Stimulated activated naive CD8-positive, alpha-beta T cell treated with anti-CD3 and anti-CD28 coated beads, Interleukin-15, amount 100 ng/mL, for 72 hours (primary cell): ENCODE measurements at places on chromosomes 3 and 15.

- DNase-seq = no peak
Observed at GRCh38 chr3:143661677-143662076, 186.6 kb downstream of the SLC9A9 start.

- DNase-seq = peak; percentile 42
Observed at GRCh38 chr3:43894176-43895049, 203.7 kb downstream of the ABHD5 start.

DNA sequence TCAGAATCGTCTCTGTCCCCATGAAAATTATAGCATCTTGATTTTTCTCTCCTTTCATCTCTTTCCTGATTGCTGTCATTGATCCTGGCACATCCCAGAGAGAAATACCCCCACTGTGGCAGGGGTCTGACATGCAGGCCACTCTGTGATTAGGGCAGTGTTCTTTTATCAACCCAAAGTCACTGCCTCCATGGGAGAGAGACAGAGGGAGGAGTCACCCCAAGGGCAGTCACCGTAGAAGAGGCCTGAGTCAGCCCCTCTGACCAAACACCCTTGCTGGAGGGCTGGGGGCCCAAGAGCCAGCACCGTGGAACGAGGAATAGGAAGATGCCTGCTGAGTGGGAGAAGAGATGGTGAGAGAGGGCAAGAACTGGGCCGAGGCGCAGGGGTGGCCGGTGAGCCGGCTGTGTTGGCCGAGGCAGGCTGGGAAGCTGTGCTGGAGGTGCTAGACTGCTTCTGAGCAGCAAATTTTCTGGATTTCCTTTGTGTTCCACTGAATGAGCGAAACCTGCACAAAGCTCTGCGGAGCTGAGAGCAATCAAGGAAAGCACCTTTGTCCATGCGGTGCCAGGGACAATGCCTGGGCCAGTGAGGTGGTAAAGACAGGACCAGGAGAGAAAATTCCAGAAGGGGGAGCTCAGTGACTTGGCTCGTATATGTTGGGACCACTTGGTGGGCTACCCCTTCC is 103.8 kb downstream of the ADCY5 start:
- no peak for DNase-seq

- DNase-seq = peak; percentile 23
Observed at GRCh38 chr3:111311709-111312235, 230.2 kb upstream of the CD96 start.

- DNase-seq = no peak
Observed at GRCh38 chr3:116630494-116630893, 79.1 kb upstream of the TUSC7 start.

- DNase-seq = no peak
Observed at GRCh38 chr15:53671545-53671944, 87.9 kb downstream of the WDR72 start.

- DNase-seq = no peak
Observed at GRCh38 chr3:45783667-45784066, 12.7 kb downstream of the SLC6A20 start.

DNA sequence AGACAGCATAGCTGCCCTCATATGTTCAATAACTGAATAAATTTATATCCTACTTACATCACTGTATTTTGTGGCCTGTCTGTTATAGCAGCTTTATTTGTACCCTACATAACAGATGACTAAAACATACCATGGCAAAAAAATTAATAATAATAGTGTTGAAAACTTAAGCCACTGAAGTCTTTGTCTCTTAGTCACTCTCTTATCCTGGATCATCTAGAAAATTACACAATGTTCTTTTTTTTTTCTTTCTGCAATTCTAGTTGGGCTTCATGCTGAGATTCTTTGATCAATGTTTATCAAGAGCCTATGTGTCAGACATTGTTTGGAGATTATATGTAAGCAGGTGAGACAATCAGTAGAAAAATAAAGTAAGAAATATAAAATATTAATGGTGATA is 519.3 kb upstream of the ARPP21 start:
- DNase-seq = no peak

DNA sequence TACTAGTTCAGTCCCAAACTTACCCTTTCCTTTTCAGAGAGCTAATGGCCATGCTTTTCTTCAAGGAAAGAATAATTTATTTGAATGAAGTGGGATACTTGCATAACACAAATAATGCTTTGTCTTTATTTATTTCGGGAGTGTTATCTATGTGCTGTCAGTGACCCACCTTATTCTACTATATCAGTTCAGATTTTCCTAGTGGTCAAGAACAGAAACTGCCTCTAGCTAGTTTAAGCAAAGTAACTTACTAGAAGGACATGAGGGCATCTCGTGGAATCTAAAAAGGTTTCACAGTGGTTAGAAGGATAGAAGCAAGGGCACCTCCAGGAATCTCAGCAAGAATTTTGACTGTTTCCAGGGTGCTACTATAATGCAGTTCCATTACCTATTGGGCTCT is 3.8 kb upstream of the TIMMDC1 start:
- DNase-seq = no peak

DNA sequence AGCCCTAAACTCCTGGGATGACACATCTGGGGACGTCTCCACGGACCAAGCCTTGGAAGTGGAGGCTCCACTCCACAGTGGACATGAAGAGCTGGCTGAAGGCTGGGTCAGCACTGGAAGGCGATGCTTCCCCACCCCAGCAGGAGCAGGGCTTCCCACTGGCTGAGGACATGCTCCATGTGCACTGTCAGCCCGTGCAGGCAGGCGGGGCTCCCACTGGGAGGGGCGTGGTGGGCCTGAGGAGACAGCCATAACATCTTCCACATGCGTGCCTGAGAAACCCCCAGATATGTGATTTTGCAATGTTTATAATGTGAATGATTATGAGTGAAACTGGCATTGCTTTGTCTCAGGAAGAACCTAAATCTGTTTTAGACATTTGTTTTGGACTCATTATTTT is 231.3 kb downstream of the KLF13 start:
- no peak for DNase-seq

DNA sequence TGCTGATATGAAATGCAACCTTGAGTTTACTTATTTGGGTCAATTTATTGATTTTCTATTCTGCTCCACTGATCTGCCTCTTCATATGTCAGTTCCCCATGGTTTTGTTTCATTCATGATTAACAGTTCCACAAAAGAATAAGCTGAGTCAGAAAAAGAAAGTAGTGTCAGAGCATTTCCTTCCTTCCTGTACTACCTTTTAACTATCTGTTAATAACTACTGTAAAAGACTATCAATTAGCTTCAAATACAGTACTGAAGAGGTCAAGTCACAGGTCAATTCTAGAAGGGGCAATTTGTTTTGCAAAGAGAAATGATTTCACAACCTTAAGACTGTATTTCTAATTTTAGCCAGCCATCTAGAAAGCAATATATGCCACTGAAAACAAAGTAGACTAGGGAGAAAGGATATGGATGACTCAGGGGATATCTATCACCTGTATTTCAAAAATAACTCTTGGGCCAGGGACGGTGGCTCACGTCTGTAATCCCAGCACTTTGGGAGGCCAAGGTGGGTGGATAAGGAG is 129.5 kb downstream of the TFDP2 start:
- DNase-seq = no peak

DNA sequence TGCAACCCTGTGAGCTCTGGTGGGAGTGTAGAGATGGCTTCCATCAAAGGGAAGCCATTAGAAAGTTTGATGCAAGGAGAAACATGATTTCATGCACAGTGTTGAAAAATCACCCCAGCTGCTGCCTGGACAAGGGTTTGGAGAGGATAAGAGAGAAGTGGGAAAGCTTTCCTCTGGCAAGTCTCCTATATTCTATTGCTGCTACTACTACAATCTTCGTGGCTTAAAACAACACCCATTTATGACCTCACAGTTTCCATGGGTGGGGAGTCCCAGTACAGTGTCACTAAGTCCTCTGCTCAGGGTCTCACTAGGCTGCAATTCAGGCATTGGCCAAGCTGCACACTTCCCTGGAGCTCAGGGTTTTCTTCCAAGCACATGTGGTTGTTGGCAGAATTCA is 229.3 kb downstream of the TAFA4 start:
- DNase-seq = no peak

GRCh38 chr15:99564221-99565048 is 1.3 kb upstream of the MEF2A start:
- no peak for DNase-seq

- no peak for DNase-seq
Observed at GRCh38 chr3:187183210-187183862, 13.9 kb upstream of the RTP1 start.

- no peak for DNase-seq
Observed at GRCh38 chr15:44542596-44542995, 5.6 kb downstream of the EIF3J start.

DNA sequence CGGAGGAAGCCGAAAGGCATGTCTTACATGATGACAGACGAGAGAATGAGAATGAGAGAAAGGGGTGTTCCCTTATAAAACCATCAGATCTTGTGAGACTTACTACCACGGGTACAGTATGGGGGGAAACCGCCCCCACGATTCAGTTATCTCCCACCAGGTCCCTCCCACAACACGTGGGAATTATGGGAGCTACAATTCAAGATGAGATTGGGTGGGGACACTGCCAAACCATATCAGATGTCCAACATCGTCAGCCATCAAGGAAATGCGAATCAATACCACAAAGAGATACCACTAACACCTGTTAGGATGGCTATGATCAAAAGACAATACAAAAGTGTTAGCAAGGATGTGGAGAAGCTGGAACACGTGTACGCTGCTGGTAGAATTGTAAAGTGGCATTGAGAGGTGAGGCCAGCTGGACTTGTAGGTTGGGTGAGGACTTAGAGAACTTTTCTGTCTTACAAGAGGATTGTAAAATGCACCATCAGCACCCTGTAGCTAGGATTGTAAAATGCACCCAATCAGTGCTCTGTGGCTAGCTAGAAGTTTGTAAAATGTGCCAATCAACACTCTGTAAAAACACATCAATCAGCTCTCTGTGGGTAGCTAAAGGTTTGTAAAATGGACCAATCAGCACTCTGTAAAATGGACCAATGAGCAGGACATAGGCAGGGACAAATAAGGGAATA is 37.5 kb downstream of the VGLL4 start:
- DNase-seq = no peak

DNA sequence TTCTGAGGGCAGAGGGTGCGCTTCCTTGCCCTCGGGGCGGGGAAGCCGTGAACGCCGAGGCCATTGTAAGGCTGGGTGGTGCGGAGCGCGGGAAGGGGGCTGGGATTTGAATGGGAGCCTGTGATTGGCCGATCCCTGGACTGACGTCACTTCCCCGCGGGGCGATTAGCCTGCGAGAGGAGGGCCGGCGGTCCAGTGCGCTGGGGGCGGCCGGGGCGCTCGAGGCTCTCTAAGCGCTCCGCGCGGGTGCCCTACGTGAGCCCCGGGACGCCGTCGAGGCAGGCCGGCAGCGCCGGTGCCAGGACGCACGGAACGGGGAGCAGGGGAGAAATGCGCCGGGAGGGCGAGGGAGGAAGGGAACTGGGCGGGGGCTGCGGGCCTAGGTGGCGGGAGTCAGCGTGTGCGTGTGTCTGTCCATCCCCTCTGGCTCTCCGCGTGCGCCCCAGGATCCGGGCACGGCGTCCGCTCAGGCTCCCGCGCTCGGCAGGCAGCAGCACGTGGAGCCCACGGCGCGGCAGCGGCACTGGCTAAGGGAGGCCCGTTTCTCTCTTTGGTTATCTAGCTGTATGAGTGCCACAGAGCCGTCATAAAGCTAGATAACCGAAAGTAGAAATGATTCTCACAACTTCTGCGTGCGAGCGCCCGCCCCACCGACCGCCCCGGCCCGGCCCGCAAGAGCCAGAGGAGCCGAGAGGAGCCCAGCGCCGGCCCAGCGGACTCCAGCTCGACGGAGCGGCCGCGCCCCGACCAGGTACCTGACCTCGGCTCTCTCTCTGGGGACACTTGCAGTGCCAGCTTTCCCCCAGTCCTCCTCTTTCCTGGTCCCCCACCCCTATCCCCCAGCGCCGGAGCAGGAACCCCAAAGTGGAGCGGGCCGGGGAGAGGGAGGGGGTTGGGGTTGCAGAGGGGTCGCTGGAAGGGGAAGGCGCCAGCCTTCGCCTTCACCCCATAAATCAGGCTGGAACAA is 33.1 kb upstream of the POLG start:
- DNase-seq = peak; percentile 30
